ENCODE measurements at places on chromosomes 1 and 21. TPM values are rescaled to one million over a fixed set of nuclear protein-coding genes. Genes with fewer than 3 reads are reported as not detected.

ZBTB8B gene
- not detected for total RNA-seq

- no peaks in the 10 kb centered on the region for H3K36me3 ChIP-seq
- no peak for DNase-seq
- no peak overlapping the region for H3K4me3 ChIP-seq
- no peak overlapping the region for H3K27ac ChIP-seq
- no peaks in the 10 kb centered on the region for H3K27me3 ChIP-seq
Observed at GRCh38 chr1:232911027-232911599, 39.3 kb upstream of the NTPCR start.

BMP8B gene
- total RNA-seq: not detected

RNU5D-1 gene
- not detected for total RNA-seq

DNA sequence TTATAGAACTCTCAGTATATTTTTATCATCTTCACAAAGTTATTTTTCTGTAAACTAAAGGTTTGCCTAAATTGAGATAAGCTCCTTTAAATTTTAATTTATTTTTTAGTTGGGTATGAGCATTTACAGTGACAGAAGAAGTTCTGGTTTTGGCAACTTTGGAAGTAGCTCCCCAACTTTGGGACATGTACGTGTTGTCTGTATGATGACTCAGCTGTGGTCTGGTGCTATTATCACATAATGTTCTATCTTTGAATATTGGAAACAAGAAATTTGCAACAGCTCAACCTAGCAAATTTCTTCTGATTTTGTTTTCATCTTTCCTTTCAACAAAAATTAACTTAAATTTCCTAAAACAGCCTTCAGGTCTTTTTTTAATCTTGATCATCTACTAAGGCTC, 46.6 kb upstream of the C1orf105 start:
- H3K4me3 ChIP-seq: no peak overlapping the region
- no peaks in the 10 kb centered on the region for H3K4me1 ChIP-seq
- H3K36me3 ChIP-seq: no peaks in the 10 kb centered on the region
- H3K27me3 ChIP-seq: no peaks in the 10 kb centered on the region
- no peak for DNase-seq

- DNase-seq: no peak
- H3K36me3 ChIP-seq: peaks cover 34% of the 10 kb centered on the region
- peaks cover 20% of the 10 kb centered on the region for H3K4me1 ChIP-seq
- H3K4me3 ChIP-seq: no peak overlapping the region
- H3K27ac ChIP-seq: no peak overlapping the region
Observed at GRCh38 chr21:46124083-46124925, 26.4 kb downstream of the COL6A2 start.

DNA sequence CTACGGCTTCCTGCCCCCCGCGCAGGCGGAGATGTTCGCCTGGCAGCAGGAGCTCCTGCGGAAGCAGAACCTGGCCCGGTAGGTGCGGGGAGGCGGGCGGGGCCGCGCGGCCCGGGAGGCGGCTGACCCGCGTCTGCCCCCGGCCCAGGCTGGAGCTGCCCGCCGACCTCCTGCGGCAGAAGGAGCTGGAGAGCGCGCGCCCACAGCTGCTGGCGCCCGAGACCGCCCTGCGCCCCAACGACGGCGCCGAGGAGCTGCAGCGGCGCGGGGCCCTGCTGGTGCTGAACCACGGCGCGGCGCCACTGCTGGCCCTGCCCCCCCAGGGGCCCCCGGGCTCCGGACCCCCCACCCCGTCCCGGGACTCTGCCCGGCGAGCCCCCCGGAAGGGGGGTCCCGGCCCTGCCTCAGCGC, 16.6 kb downstream of the NOC2L start:
- H3K4me1 ChIP-seq: peaks cover 25% of the 10 kb centered on the region
- H3K36me3 ChIP-seq: no peaks in the 10 kb centered on the region
- H3K27me3 ChIP-seq: no peaks in the 10 kb centered on the region

GRCh38 chr1:204194080-204194479, 2.2 kb downstream of the KISS1 start:
- H3K4me1 ChIP-seq: peaks cover 21% of the 10 kb centered on the region
- H3K27me3 ChIP-seq: peaks cover 5% of the 10 kb centered on the region
- no peaks in the 10 kb centered on the region for H3K36me3 ChIP-seq
- no peak for DNase-seq

GRCh38 chr1:112504661-112505399, 3.9 kb upstream of the WNT2B start:
- no peak overlapping the region for H3K4me3 ChIP-seq
- no peak for DNase-seq
- H3K4me1 ChIP-seq: peaks cover 16% of the 10 kb centered on the region
- no peaks in the 10 kb centered on the region for H3K36me3 ChIP-seq
- no peak overlapping the region for H3K27ac ChIP-seq

TMEM52 gene
- total RNA-seq: not detected

DNA sequence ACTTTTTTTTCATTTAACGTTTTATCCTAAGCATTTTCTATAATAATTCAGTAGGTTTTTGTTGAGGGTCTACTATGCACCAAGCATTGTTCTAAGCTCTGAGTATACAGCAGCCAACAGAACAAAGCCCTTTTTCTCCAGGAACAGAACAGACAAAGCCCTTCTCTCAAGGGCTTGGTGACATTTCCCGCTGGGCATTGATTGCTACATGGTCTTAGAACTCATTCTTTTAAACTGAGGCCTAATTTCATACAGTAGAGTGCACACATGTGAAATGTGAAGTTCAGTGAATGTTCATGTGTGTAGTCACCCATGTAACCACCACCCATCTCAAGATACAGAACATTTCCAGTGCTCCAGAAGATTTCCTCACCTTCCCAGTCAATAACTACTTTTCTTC, 15.2 kb upstream of the PDIK1L start:
- H3K36me3 ChIP-seq: no peaks in the 10 kb centered on the region
- no peak overlapping the region for H3K27ac ChIP-seq
- peaks cover 12% of the 10 kb centered on the region for H3K4me1 ChIP-seq
- DNase-seq: no peak
- H3K27me3 ChIP-seq: peaks cover 30% of the 10 kb centered on the region
- no peak overlapping the region for H3K4me3 ChIP-seq

DNA sequence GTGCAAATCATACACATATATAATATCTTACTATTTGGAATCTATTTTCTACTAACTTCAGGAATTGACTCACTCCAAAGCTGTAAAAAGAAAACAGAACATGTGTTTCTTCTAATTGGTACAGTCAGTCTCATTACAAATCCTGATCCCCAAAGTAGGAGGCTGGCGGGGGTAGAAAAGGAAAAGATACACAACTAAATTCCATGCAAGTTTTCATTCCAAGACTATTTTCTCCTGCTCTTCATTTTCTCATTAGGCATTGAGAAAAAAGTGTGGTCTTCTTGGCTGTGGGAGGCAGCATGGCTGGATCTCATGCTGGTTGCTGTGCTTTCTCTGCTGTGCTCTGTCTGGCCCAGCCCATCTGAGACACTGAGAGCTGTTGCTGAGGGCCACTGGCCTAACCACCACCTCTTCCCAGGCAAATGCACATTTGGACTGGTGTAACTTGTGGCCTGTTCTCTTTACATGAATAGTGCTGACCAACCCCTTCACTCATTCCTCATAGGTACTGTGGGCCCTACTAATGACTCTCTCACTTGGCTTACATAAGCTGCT, 1107.5 kb upstream of the B3GALT2 start:
- H3K27ac ChIP-seq: no peak overlapping the region
- H3K4me3 ChIP-seq: no peak overlapping the region
- H3K36me3 ChIP-seq: no peaks in the 10 kb centered on the region
- no peaks in the 10 kb centered on the region for H3K4me1 ChIP-seq
- DNase-seq: no peak
- no peaks in the 10 kb centered on the region for H3K27me3 ChIP-seq

DNA sequence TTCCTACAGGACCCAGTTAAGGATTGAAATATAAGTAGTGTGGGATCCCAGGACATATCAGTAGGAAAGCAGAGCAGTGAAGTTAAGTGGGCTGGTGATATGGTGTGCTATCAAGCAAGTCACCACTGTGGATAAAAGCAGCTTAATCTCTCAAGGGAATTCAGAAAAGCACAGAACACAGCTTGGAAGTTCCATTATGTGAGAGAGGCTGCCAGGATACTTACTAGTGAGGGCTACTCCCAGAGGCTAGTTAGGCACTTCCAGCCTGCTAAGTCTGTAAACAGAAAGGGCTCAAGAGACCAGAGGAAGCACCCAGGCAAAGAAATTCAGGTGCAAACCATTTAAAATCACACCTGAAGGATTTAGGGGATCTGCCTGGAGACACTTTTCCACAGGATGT, 18.8 kb upstream of the GRIK1 start:
- H3K4me3 ChIP-seq: no peak overlapping the region
- no peak overlapping the region for H3K27ac ChIP-seq
- no peaks in the 10 kb centered on the region for H3K36me3 ChIP-seq
- H3K27me3 ChIP-seq: 0 out of 2 replicates have a peak, but pooled peaks cover 4% of the 10 kb centered on the region
- H3K4me1 ChIP-seq: no peaks in the 10 kb centered on the region

- H3K27me3 ChIP-seq: no peaks in the 10 kb centered on the region
- H3K27ac ChIP-seq: no peak overlapping the region
- no peak for DNase-seq
- peaks cover 69% of the 10 kb centered on the region for H3K36me3 ChIP-seq
- H3K4me3 ChIP-seq: no peak overlapping the region
Observed at GRCh38 chr21:32320726-32321125, 22.1 kb downstream of the MRAP start.

DNA sequence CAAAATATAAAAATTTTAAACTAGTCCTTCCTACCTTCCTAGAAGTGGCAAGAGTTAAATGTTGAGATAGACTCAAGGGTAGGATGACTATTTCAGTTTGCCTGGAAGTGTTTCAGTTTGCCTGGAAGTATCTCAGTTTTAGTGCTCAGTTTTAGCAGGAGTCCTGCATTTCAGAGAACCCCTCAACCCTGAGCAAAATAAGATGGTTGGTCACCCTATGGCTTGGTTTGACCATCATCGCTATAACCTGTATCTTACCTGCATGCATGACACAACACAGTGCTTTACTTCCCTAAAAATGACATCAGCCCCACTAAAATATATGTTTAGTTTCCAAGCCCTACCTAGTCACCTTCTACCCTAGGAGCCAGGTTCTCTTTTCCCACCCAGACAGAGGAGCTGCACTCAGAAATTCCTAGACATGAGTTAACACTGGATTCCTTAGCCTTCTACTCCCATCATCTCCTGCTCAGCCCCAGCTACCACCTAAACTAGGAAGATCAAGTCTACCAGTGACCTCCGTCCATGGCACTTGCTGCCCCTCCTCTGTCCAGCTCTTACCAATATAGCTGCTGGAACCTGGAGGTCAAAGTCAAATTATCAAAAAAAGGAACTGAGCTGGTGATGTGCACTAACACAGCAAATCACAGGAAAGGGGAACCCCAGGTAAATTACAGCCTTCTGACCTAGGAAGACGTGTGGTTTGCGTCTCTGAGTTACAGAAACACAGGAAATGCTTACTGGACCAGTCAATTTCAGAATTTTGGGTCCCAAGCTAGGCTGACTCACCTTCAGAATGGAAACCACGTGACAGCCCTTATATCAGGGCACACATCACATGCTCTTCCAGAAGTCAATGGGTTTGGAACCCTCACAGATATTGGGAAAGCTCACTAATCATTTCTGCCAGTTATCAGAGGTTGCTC, 2.2 kb upstream of the G0S2 start:
- no peaks in the 10 kb centered on the region for H3K36me3 ChIP-seq
- peaks cover 36% of the 10 kb centered on the region for H3K27me3 ChIP-seq
- H3K4me1 ChIP-seq: peaks cover 7% of the 10 kb centered on the region
- DNase-seq: peak; percentile 26
- no peak overlapping the region for H3K4me3 ChIP-seq

- H3K4me1 ChIP-seq: peaks cover 7% of the 10 kb centered on the region
- H3K36me3 ChIP-seq: no peaks in the 10 kb centered on the region
- no peak overlapping the region for H3K4me3 ChIP-seq
- peak; percentile 33 for DNase-seq
- no peaks in the 10 kb centered on the region for H3K27me3 ChIP-seq
Observed at GRCh38 chr1:76625886-76626678, 241.2 kb upstream of the ST6GALNAC5 start.

GRCh38 chr1:82837766-82838465, 1037.2 kb downstream of the ADGRL2 start:
- peaks cover 19% of the 10 kb centered on the region for H3K4me1 ChIP-seq
- peak overlapping the region; percentile 40 for H3K27ac ChIP-seq
- DNase-seq: peak; percentile 72
- H3K36me3 ChIP-seq: no peaks in the 10 kb centered on the region
- no peaks in the 10 kb centered on the region for H3K27me3 ChIP-seq
- peak overlapping the region; percentile 56 for H3K4me3 ChIP-seq

C2CD4D gene
- total RNA-seq: 0.13 TPM

GRCh38 chr1:178137238-178137637, 43.3 kb downstream of the RASAL2 start:
- peak overlapping the region; percentile 21 for H3K4me3 ChIP-seq
- H3K27me3 ChIP-seq: no peaks in the 10 kb centered on the region
- peak overlapping the region; percentile 29 for H3K27ac ChIP-seq
- H3K4me1 ChIP-seq: peaks cover 33% of the 10 kb centered on the region
- DNase-seq: peak; percentile 23
- H3K36me3 ChIP-seq: no peaks in the 10 kb centered on the region

MANEAL gene
- 0.65 TPM for total RNA-seq

ADARB1 gene
- 22.6 TPM for total RNA-seq

FMN2 gene
- 141 TPM for total RNA-seq

GRCh38 chr1:10553118-10553517, 78.4 kb downstream of the PEX14 start:
- no peak for DNase-seq
- H3K4me1 ChIP-seq: no peaks in the 10 kb centered on the region
- no peaks in the 10 kb centered on the region for H3K36me3 ChIP-seq
- no peak overlapping the region for H3K4me3 ChIP-seq
- H3K27ac ChIP-seq: no peak overlapping the region
- no peaks in the 10 kb centered on the region for H3K27me3 ChIP-seq

SPRR4 gene
- total RNA-seq: not detected

Measured in GM23248 (cell line).